ENCODE measurements at places on chromosomes 11 and 22.
A peak's percentile ranks its signal among the peaks of the same experiment; 100 is the strongest.

GRCh38 chr11:62081378-62082291 lies 42.2 kb upstream of the INCENP start:
- peak; percentile 71 for DNase-seq

GRCh38 chr22:23539135-23539838 lies 40.8 kb downstream of the IGLL1 start:
- DNase-seq, result peak; percentile 70

DNA sequence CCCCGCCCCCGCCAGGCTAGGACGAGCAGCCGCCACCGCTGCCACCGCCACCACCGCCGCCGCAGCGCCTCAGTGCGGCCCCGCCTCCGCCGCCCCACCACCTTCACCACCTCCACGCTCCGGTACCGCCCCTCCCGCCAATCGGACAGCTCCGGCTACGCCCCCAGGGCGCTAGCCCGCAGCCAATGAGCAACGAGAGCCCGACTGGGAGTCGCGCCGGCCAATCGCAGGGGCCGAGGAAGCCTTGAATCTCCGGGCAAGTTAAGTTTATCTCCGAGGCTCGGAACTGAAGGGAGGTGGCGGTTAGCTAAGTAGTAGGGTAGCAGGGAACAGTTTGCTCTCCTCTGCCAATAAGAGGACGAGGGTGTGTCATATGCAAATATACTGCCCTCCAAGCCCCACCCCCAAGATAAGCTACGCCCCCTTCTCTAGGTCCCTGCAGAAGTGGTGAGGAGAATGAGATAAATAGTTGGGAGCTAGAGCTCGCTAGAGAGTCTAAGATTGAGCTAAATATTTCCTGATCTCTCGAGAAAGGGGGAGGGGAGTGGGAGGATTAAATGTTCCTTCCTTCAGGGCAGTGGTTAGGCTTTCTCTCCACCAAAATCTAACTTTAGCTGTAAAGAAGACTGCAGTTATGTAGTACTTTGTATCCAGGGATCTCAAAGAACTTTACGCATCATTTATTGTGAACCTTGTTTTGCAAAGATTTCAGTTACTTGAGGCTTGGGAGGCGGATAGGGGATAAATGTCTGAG lies at the start of gene SESN3:
Gene SESN3, minus strand, starts transcription at position 76 of the 754 bp plus-strand sequence. CDS start 342 bp downstream, outside the sequence.
- peak; percentile 98 for DNase-seq

GRCh38 chr22:36612458-36612857 lies 83.5 kb upstream of the EIF3D start:
- DNase-seq, result no peak

DNA sequence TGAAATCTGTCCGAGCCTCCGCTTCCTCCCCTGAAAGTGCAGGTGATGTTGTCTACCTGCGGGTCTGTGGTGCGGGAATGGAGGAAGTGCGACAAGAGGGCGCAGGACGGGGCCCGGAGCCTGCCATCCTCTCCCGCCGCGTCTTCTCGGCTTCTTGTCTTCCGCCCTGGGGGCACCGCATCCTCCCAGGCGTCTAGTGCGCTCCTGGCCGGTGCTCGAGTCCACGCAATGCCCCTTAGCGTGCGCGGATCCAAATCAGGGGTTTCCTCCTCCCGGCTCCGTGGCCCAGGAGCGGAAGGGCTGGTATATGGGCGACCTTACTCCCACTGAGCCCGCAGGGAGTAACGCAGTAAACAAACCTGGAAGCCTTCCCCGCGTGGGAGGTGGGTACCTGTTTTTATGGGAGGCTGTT lies 405 bp downstream of the SFI1 start:
- DNase-seq, result peak; percentile 15

DNA sequence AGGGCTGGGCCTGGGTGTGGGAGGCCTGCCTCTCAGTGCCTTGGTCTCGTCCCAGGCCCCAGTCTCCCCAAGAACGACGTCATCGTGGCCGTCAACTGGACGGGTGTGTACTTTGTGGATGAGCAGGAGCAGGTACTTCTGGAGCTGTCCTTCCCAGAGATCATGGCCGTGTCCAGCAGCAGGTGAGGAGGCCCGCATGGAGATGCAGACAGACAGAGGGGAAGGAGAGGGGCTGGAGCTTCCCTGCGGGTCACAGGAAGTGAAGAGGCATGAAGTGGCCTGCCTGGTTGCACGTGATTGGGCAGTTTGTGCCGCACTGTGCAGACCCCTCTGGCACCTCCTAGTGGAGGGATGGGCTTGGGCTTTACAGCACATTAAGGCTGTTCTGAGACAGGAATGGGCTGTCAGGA lies 70.4 kb downstream of the MYO7A start:
- no peak for DNase-seq

DNA sequence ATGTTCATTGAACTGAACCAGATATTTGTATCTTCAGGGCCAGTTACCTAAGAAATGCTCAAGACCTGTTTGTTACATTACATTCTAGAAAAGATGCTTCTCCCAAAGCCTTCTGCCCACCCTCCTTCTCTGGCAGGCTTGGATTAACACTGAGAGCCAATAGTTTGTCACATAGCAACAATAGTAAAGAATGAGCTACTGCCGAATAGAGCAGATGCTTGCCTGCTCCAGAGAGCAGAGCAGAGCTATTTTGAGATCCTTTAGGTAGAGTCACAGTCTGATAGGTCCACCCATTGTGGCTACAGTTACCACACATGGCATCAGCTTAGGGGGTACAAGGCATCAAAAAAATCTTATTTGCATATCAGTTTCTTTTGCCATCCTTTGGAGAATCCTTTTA lies 13.5 kb upstream of the EP300 start:
- DNase-seq, result no peak

GRCh38 chr11:61392981-61393595 lies 701 bp downstream of the TMEM216 start:
- DNase-seq, result peak; percentile 13

- DNase-seq, result no peak
These were observed 23.4 kb downstream of the LRP4 start for GRCh38 chr11:46894961-46895360.

GRCh38 chr22:25746012-25746373 lies 4.0 kb downstream of the MYO18B start:
- DNase-seq, result no peak

DNA sequence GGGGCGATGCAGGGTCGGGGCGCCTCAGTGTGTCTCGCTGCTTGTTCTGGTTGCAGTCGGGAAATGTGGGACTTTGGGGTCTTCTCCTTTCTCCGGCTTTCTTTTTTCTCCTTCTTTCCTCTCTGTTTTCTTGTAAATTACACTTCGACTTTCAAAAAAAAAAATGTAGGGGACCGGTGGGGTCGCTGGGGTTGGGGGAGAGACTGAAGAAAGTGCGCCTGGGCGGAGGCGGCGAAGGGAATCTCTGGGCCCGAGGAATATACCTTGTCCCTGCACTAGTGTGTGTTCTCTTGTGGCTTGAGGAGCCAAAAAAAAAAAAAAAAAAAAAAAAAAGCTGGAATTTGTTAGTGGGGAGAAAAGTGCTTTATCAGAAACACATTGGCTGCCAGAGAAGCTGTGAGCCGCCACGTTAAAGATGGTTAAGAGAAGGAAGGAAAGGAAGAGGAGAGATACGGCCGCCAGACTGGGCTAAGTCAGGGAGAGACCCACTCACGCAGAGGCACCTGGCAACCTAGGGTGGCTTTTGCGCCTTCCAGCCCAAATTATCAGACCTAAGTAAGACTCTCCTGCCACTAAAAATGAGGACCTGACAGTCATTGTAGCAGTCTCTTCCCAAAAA lies 8.4 kb upstream of the FLI1 start:
- DNase-seq, result no peak

- no peak for DNase-seq
These were observed 43.5 kb downstream of the CD44 start for GRCh38 chr11:35182317-35182939.

DNA sequence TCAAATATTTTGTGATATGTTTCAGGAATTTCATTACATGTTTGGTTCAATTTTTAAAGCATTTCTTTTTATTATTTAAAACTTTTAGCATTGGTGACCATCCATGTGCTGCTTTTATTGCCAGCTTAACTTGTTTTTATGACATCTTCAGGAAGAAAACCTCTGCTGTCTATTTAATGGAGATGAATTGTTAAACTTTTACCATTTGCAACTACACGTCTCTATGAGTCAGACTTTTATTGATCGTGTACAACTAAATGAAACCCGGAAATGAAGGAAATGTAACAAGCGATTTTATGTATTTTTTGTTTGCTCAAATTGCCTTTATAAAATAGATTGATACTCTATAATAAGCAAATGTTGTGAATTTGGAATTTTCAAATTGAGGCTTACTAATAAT lies 113.0 kb downstream of the PTPRJ start:
- no peak for DNase-seq

DNA sequence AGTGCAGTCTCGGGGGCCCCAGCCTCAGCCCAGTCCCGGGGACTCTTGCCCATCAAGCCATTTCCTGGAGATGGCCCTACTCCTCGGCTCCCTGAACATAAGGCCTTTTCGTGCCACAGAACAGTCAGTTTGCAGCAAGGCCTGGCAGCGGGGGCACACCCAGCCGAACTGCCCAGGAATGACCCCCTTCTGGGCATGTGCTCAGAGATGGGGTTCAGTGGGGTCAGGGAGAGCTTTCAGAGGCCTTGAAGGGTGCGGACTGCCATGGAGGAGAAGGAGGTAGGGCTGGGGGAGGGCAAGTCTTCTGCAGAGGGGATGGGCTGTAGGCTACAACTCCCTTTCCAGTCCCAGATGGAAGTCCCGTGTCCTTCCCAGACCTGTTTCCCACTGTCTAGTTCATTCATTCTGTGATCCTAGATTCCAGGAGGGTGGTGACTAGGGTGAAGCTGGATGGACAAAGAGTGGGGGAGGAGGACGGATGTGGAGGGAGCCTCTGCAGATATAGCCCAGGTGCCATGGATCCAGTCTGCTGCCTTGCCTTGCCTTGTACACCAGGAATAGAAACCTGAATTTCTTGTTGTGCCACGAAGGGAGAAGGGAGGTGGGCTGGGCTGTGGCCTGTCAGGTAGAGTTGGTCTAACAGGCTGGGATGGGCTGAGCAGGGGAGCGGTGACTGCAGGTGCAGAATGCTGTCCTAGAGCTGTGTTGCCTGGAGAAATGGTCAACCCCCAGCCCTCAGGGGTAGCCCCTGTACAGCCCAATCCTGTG lies 14.2 kb upstream of the OMP start:
- DNase-seq, result no peak

DNA sequence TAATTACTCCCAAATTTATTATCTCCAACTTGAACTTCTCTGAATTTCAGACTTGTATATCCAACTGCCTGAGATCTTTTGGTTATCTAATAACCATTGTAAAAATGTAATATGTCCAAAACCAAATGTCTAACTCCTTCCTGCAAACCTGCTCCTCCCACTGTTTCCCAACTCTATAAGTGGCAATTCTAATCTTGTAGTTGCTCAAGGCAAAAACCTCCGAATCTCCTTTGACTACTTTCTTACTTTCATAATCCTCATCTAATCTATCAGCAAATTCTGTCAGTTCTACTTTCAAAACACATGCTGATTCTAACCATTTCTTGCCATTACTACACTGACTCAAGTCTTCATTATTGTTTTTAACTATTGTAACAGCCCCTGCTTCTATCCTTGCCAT lies 55.7 kb downstream of the FAM168A start:
- no peak for DNase-seq

GRCh38 chr22:34303656-34304055 lies 383.4 kb upstream of the LARGE1 start:
- no peak for DNase-seq

GRCh38 chr22:45235101-45235777 lies 5.5 kb downstream of the KIAA0930 start:
- DNase-seq, result no peak

- DNase-seq, result no peak
These were observed 8.6 kb downstream of the TBCEL start for GRCh38 chr11:121032546-121032945.

DNA sequence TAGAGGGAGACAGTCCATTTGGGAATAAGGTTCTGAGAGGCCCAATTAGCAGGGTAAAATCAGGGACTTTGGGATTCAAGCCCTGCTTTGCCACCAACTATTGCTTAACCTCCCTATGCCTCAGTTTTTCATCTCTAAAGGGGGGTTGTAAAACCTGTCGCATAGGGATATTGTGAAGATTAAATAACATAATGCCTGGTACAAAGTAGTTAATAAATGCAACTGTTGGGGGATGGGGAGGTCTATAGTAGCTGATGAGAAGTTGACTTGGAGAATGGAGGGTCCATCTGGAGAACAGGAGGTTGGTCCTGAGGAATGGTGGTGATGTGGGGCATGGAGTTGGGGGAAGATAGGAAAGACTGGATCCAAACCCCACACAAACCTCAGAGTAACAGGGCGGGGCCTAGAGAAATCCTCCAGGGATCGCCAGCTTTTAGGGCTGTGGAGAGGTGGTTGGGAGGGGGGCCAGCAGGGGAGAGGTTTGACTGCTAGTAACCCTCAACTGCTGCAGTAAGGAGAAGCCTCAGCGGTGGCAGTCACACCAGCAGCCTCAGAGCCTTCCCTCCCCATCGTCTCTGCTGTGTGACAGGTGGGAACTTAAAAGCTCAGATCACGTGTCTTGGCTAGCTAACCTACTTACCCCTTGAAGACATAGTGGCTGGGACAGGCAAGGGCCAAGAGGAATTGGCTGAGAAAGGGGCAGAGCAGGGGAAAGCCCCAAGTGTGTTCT lies 1.1 kb upstream of the ABCG4 start:
- no peak for DNase-seq

DNA sequence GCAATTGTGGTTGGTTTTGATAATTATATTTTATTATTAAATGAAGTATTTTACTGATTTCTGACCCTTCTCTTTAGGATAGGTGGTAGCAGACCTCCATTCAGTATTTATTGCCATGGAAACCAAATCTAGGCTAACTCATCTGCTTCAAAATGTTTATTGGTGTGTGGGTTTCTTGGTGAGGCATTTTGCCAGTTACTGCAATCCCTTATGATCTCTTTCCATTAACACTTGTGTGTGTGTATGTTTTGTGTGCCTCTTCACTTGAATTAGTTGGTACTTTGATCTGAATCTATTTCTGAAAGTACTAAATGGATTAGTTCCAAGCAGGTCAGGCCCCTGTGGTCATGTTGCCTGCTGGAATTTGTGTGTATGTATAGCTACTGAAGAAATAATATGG lies 184.4 kb upstream of the C11orf87 start:
- DNase-seq, result no peak

DNA sequence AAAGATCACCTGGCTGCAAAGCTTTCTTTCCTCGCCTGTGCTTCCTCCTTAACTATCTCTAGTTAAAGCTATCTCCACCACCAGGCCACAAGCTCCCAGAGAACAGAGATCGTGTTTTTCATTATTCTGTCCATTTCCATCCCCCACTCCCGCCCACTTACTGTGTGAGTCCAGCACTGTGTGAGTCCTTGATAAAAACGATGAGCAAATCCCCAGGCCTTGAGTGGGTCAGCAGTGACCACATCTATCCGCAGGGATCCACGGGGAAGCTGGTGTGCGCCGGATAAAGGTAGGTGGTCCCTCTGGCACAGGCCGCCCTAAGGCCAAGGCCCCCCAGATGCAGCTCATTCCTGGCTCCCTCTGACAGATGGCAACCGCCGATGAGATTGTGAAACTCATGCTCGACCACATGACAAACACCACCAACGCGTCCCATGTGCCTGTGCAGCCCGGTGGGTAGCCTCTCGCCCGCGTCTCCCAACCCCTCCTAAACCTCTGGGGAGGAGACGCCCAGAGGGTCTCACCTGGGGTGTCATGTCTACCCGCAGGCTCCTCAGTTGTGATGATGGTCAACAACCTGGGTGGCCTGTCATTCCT lies 9.3 kb downstream of the TKFC start:
- no peak for DNase-seq

Data from muscle of arm (tissue), 14 donors.